Kidney (tissue), 22 donors: ENCODE measurements at places on chromosomes 16 and 17. TPM values are rescaled to one million over a fixed set of nuclear protein-coding genes. Genes with fewer than 3 reads are reported as not detected.

PPP1R9B gene
- 17.1 TPM for polyA plus RNA-seq

- DNase-seq = peak; percentile 92
Measured at GRCh38 chr17:75693500-75694481, 26.7 kb downstream of the SAP30BP start.

GRCh38 chr16:28213396-28213795 lies 1.6 kb upstream of the XPO6 start:
- DNase-seq = no peak

KRTAP4-3 gene
- not detected for polyA plus RNA-seq

SLC22A31 gene
- 0.47 TPM for polyA plus RNA-seq

- DNase-seq = no peak
Measured at GRCh38 chr17:13626703-13627102, 25.0 kb upstream of the HS3ST3A1 start.

NTN1 gene
- 1.8 TPM for polyA plus RNA-seq
